Stimulated activated naive B cell treated with anti-CD40 and anti-IgM and Interleukin-4, amounts not matched to agents 10 μg/mL and 1 μg/mL and 100 μg/mL, for 72 hours (primary cell): ENCODE measurements at places on chromosomes 5 and 9.

- DNase-seq = no peak
Observed at GRCh38 chr9:78578072-78578471, 281.1 kb downstream of the PSAT1 start.

GRCh38 chr9:382383-382782 is 167.7 kb downstream of the DOCK8 start:
- DNase-seq = no peak

DNA sequence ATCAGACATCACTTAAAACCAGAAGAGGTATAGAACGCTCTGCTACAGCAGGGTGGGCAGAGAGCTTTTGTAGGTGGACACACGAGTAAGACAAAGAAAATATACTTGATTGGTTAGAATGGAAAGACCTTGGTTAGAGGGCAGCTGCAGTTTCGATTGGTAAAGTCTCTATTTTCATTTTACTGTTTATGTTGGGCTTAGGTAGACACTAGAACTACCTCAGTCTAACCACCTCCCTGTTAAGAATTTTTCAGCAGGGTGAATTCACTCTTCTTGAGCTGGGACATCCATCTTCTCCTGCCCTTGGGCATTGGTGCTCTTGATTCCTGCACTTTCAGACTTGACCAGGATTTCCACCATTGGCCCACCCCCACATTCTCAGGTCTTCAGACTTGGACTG is 116.3 kb downstream of the BASP1 start:
- DNase-seq = no peak

GRCh38 chr9:122276096-122276495 is 11.4 kb downstream of the MRRF start:
- no peak for DNase-seq

DNA sequence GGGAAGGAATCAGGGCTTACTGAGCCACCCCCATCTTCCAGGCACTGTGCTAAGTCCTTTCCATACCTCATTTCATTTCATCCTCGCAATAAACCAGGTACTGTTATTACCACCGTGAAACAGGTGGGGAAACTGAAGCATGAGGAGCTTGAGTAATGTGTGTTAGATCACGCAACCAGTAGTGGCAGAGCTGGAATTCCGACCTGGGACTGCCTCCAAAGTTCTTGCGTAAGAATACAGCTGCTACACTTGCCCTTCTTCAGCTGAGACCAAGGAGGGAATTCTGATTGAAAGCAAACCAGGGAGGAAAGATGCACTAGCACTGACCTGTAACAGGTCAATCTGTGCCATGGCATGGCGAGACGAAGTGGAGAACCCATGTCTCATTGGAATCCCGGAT is 113.4 kb upstream of the MSX2 start:
- no peak for DNase-seq

- no peak for DNase-seq
Observed at GRCh38 chr5:131386779-131387178, 122.9 kb downstream of the CDC42SE2 start.

DNA sequence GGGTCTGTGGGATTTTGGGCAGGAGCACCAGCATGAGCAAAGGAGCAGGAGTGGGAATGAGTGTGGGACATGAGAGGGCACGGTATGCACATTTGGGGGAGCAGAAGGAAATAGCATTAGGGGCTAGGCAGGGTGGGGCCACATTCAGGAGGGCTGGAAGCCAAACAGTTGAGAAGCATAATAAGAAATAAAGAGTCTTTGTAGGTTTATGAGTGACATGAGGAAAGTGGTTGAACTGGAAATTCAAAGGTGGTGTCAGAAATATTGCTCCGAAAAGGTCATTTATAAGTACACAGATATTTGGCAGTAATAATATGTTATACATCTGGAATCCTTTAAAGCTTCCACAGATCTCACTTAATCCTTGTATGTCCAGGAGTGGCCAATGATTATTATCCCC is 26.4 kb downstream of the ARHGEF28 start:
- DNase-seq = no peak
